ENCODE measurements at places on chromosomes 12 and 14.

GRCh38 chr14:56694609-56695008, 115.0 kb downstream of the TMEM260 start:
- DNase-seq = no peak

DNA sequence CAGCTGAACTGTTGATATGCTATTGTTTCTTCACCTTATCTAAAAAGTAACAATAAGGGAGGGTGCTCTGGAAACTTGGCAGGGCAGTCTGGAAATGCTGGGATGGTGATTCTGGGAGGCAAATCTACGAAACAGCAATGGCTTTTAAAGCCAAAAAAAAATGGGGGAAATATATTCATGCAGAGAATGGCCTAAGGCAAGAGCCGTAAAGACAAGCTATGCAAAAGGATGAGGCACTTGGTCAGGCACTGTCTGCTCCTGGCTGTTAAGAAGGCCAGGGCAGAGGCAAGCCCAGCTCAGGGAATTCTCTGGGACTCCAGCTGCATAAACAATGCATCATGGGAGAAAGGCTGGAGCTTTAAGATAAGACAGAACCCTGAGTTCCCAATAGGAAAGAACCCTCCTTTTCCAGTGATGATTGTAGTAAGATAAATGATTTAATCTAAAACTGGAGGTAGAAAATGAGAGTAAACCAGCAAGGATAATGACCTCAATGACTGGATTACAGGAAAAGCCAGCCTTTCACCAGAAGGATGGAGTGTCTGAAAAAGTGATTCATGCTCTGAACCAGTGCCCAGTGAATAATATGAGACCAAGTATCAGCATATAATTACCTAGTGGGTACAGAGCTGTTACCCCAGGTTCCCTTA, 46.0 kb downstream of the ITPR2 start:
- DNase-seq = peak; percentile 76

DNA sequence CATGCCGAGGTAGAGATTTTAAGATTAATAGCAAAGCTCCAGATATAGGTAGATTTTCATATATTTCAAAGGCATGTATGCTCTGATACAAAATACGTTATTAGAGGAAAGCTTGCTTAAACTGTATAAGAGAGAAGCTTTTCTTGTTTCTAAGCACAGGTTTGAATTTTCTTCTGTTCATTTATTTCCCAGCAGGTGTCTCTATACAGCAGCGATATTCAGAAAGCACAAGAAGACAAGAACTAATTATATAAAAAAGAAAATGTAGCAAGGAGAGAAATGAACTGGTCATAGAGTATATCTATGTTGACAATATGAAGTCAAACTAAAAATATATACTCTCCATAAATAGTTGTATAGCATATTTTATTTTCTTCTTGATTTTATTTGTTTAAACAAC, 307.4 kb upstream of the NOVA1 start:
- DNase-seq = no peak

DNA sequence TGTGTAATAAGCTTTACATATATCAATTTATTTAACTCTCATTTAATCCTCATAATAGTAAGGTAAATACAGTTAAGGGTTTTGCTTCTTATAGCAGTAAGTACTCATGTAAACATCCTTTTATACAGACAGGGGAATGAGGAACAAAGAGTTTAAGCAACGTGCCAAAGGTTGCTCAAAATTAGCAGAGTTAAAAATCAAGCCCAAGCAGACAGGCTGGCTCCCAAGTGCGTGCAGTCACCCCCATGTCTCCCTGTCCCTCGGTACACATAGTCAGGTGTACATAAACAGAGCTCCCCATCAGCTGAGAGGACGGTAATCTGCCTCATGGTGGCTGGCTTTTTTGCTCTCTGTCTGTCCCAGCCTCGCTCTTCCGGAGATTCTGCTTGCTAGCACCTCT, 126.4 kb downstream of the DERA start:
- no peak for DNase-seq

DNA sequence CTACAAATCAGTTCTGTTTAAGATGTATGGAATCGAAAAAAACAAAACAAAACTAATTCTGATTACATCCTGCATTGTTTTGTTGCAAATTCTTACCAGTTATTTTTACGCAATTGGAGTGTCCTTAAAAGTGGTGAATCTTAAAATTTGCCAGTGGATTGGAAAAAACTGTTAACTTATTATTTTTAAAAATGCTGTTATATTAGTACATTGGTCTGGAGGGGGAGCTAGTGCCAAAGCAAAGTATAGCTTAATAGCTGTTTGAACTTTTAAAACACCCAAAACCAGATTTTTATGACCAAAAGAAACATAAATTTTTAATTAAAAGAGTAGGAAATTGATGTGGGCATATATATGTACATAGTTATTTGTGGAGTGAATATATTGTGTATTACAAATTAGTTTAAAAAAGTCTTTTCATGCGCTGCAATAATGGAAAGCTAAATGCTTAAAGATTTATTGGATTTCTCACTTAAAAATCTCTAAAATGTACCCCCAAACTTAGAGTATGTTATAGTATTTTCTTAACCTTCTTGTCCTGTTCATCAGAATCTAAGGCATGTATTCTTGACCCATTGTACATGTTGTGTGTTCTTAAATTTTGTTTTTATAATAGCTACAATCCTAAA, 2.5 kb downstream of the FUT8 start:
- DNase-seq = peak; percentile 69

DNA sequence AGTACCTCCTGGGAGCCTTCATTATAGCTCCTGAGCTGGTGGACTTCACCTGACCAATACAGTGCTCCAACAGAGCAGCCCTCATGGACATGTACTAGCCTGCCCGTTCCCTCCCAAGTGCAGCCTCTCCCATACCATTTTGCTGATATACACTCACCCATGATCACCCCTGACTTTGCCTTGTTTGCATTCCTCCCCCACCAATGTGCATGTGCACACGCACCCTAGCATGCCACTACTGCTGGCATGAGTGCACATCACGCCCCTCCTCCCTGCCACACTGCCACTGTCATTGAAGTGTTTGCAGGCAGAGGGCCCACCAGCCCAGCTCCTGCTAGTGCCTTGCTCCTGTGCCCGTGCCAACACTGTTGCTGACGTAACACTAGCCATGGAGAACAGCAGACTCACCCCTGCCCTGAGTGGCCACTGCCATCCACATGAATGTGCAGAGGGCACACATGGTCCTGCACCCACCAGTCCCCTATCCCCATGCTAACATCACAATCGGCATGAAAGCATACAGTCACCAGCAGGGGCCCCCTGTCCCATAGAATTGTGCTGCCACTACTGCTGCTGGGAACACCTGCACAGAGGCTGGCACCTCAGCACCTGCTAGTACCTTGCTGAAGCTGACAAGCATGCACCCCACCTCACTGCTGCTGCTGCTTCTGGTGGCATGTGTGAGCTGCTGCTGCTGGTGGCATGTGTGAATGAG, 110.3 kb downstream of the SINHCAF start:
- DNase-seq = no peak

GRCh38 chr12:130859161-130859560, 12.7 kb upstream of the RAN start:
- no peak for DNase-seq

- DNase-seq = peak; percentile 16
Observed at GRCh38 chr12:101064721-101065120, 145.3 kb downstream of the SLC5A8 start.

GRCh38 chr14:90560991-90561390, 164.2 kb downstream of the CALM1 start:
- DNase-seq = no peak

DNA sequence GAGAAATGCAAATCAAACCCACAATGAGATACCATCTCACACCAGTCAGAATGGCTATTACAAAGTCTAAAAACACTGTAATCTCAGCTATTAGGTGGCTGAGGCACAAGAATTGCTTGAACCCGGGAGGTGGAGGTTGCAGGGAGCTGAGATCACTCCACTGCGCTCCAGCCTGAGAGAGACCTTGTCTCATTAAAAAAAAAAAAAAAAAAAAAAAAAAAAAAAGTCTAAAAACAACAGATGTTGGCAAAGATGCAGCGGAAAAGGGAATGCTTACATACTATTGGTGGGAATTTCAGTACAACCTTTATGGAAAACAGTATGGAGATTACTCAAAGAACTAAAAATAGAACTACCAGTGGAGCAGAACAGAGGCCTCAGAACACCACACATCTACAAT, 19.0 kb upstream of the ATF7 start:
- peak; percentile 24 for DNase-seq

GRCh38 chr14:81676879-81677278, 143.2 kb upstream of the SEL1L start:
- DNase-seq = no peak

DNA sequence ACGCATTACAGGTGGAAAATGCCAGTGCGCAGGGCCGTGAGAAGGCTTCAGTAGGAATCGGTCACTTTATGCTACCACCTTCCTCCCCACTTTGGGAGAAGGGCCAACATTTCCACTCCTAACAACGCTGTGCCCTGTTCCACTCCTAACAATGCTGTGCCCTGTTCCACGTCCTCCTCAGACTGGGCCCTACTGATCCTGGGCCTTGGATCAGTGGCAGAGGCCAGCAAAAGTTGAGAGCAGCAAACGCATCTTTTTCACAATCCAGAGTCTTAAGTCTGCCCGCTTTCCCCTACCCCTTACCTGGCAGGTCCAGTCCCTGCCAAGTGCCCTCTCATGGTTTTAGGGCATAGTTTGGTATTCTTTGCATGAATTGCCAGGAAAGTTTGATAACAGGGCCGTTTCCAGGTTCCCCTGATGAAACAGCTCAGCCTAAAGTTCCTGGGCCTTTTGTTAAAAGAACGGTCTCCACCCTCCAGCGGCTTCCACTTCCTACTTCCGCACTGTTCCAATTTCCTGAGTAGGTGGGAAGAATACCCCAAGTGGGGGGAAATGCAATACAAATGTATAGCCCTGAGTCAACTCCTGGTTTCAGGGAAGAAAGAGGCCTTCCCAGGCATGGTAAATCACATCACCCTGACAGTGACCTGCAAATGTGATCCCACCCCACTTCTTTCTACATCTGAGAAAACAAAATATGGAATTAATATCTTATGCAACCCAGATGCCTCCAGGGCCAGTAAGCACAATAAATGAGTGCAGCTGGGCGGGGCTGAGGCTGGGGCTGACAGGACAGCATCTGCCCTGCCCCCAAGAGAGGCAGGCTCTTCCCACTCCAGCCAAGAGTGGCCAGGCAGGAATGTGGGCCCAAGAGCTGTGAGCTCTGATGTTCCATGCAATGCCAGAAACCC, 15.0 kb downstream of the KCTD10 start:
- DNase-seq = peak; percentile 97

DNA sequence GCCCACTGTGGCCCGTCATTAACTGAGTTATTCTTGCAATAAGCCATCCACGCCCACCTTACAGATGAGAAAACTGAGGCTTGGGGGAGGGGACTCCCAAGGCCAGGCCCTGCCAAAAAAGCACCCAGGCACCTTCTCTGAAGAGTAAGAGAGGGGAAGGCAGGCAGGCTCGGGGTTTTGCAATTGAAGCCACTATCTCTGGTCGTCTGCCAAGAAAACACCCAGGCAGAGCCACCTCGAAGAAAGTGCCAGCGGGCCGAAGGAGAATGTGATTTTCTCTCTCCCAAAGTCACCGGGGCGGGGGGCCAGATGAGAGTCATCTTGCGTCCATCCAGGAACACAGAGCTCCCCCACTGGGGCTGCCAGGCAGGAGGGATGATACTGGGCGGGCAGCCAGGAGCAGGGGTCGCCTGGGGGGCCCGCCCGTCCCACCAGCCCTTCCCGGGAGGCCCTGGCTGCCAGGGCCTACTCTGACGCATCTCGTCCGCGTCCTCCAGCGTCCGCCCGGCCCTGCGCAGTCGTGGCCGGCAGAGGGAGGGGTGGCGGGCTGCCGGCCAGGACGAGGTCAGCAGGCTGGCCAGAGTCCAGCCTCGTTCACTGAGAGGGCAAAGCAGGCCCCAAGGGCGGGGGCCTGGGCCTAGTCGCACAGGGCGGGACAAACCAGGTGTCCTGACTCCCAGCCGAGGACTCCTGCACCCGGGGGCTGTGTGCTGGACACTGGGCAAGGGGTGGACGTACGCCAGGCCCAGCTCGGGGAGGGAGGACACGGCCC, 74.3 kb downstream of the RFLNA start:
- peak; percentile 97 for DNase-seq

DNA sequence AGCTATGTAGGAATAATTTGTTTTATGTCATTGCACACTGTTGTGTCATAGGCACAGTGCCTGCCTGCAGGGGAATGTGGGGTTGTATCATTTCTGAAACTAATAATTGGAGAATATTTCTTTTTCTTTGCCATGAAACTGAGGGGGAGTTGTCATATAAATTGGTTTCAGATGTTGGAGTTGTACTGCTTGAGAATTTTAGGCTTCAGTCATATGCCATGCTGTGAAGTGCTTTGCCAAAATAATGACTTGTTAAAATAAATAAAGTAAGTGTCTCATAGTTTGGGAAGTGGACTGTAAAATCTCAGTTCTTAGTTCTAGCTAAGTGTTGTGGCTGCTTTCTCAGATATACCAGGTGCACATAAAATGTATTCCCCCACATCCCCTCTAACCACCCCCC, 116.8 kb downstream of the DAAM1 start:
- DNase-seq = no peak

DNA sequence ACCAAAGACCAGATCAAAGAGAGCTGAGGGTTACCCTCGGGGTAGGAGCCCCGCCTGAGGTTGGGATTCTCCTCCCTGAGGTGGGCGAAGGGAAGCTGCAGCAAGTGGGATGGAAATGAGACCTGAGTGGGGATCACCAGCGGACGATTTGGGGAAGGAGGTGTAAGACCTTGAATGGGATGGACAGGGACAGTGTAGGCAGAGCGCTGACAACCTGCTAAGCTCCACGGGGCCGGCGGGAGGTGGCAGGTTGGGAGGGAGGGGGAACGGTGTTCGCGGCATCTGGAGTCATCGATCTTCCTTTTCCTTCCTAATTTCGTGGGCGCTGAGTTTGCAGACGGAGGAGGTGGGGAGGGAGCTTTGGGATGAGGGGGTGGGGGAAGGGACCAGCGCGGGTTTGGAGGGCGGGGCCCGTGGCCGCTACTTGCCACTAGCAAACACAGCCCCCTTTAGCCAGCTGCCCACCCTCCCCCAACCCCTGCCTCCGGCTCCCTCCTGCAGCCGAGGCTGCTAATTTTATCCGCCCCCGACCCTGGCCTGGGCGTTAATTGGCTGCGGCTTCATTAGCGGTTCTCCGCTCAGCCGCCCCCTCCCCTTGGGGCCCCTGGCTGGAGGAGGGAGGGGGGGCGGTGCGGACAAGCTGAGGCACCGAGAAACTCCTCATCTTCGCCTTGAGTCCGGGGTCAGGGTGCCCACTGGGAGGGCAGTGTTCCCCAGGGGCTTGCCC, 2.8 kb upstream of the SHMT2 start:
- no peak for DNase-seq

DNA sequence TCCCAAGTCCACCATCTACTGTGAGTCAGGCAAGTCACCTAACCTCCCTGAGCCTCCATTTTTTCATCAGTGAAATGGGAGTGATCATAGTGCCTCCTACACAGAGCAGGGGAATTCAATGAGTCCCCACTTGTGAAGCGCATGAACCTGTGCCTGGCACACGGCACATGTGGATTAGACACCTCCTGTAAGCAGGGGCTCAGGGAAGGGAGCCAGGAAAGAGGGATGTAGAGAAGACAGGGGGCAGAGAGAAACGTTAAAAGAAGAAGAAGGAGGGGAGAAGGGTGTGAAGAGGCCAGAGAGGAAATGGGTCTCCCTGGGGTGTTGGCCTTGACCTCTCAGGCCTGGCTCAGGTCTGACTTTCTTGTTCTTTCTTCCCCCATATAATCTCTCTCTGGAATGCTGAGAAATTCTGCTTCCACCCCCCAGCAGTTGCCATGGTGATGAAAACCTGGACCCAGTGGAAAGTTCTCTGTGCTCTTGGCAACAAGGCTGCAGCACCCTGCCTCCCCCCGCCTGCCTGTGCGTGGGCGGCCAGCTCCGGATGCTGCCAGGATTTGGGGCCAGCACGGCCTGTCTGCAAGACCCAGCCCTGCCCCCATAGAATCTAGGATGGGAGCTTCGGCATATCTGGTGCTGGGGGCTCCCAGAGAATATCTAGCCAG, 94.5 kb downstream of the CALM1 start:
- DNase-seq = peak; percentile 91

Measured in fibroblast of pulmonary artery (primary cell).